HL-60 (cell line): ENCODE measurements at places on chromosomes 5 and 9.

- peak; percentile 91 for DNase-seq
These were observed 1.0 kb upstream of the NTMT1 start for GRCh38 chr9:129624947-129625346.

- no peak for DNase-seq
These were observed 9.1 kb upstream of the RNF130 start for GRCh38 chr5:180080486-180081280.

DNA sequence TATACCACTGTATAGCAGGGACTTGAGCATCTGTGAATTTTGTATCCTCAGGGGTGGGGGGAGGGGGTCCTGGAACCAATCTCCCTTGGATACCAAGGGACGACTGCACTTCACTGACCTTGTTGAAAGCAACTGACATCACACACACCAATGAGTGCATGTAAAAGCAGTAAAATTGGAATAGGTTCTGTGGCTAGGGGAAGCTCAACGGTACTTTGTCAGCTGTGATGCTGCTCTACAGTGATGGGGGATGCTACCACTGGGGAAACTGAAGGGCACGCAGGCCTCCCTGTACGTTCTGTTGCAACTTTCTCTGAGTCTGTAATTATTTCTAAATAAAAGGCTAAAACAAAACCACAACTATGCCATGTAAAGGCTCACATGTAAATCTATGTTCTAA lies 47.0 kb upstream of the RETREG1 start:
- no peak for DNase-seq

- DNase-seq, result no peak
These were observed 1692.7 kb downstream of the EFNA5 start for GRCh38 chr5:105978011-105978410.

GRCh38 chr5:93246090-93246855 lies 334.7 kb downstream of the NR2F1-AS1 start:
- no peak for DNase-seq

DNA sequence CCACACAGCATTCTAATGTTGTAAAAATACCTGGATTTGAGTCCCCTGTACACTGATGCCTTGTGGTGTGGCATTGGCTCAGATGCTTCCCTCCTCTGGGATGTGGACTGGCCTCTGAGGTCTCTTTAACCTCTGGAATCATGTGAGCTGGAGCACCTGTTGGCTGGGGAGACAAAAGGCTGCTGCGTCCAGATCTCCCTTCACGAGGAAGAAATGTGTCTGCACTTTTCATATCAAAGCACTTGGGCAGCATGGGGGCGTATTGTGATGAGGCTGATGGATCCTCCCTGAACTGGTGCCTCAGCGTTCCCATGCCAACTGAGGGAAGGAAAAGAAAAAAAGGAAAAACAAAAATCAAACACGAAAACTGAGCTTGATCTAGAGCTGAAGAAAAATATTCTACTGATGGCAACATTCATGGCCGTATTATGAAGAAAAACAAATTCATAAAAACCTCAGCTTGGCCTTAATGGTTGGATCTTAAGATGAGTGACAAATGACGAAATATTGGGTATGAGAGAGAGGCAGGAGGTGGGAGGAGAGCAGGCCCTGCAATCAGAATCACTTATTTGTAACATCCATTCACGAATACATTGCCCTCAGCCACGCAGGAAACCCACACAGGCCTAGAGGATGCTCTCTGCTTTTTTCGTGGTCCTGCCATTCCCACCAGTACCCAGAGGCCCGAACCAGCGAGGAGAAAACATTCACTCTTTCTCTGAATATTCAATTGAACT lies 26.2 kb downstream of the GRIA1 start:
- DNase-seq, result no peak

GRCh38 chr5:131363811-131364506 lies 100.1 kb downstream of the CDC42SE2 start:
- DNase-seq, result no peak

GRCh38 chr9:14428781-14429230 lies 114.9 kb upstream of the NFIB start:
- no peak for DNase-seq

- DNase-seq, result no peak
These were observed 26.4 kb upstream of the F2R start for GRCh38 chr5:76689321-76690036.

DNA sequence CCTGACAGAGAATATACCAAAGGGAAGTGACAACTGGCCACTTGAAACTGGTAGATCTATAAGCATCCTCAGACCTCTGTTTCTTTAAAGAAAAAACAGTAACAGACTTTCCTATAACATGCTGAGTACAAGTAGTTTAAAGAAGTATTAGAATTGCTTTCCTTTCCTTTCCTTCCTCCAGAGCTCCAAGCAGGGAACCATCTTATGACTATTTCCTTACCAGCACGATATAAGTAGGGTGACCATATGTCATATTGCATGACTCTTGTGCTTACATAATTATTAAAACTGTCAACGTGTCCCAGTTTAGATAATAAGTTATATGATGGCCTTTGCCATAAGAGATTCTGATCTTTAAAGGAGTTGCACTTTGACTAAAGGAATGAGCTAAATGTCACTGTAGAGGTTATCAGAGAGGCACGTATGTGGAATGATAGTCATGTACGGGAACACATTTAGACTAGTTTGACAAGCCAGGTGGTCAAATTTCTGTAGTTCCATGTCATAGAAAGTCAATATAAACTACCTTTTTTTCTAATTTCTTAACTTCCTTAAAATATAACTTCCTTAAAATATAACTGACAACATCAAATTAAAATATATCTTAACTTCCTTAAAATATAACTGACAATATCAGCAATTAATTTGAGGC lies 212.7 kb upstream of the CD180 start:
- DNase-seq, result peak; percentile 7

DNA sequence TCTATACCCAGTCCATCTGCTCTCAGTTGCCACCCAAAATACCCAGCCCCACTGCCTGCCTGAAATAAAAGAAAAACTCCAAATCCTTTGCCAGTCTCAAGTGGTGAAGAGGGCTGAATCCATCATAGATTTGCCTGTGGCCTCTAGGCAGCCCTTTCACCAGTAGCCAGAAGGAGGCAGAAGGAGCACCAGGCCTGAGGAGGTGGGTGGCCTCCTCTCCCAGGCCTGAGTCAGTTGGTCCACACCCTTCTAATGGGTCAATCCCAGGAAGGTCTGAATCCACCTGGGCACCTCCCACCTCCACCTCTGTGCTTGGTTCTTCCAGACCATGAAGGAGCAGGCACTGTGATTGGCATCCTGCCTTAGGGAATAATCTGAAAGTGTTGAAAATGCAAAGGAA lies 97.0 kb downstream of the DAPK1 start:
- DNase-seq, result no peak
